ENCODE measurements at places on chromosomes 2 and 18.
A peak's percentile ranks its signal among the peaks of the same experiment; 100 is the strongest.

DNA sequence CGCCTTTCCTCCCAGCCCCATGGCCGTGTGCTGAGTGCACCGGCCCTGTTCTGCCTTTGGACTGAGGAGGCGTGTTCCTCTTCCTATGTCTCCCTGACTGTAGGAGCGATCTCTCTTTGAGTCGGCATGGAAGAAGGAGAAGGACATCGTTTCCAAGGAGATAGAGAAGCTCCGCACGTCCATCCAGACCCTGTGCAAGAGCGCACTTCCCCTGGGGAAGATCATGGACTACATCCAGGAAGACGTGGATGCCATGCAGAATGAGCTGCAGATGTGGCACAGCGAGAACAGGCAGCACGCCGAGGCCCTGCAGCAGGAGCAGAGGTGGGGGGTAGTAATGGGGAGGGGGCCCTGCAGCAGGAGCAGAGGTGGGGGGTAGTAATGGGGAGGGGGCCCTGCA is 29.4 kb upstream of the ASB1 start:
- no peak for DNase-seq

- no peak for DNase-seq
Measured at GRCh38 chr2:171271971-171272436, 111.3 kb upstream of the TLK1 start.

DNA sequence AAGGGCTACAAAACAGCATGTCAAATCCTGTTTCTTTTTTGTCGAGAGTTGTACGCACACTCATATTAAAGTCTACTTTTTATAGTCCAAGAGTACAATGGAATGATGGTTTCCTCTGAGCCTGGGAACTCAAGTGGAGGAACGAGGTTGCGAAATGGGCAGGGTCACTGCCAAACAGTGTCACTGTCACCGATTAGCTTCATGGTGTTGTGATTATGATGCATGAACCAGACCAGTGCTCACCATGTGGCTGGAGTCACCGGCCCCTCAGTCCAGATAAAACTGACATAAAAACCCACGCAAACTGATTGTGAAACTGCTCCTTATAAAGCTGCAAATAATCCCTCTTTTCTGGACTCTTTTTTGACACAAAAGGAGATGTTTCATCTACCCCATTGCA is 122.0 kb downstream of the COPS8 start:
- DNase-seq: no peak

DNA sequence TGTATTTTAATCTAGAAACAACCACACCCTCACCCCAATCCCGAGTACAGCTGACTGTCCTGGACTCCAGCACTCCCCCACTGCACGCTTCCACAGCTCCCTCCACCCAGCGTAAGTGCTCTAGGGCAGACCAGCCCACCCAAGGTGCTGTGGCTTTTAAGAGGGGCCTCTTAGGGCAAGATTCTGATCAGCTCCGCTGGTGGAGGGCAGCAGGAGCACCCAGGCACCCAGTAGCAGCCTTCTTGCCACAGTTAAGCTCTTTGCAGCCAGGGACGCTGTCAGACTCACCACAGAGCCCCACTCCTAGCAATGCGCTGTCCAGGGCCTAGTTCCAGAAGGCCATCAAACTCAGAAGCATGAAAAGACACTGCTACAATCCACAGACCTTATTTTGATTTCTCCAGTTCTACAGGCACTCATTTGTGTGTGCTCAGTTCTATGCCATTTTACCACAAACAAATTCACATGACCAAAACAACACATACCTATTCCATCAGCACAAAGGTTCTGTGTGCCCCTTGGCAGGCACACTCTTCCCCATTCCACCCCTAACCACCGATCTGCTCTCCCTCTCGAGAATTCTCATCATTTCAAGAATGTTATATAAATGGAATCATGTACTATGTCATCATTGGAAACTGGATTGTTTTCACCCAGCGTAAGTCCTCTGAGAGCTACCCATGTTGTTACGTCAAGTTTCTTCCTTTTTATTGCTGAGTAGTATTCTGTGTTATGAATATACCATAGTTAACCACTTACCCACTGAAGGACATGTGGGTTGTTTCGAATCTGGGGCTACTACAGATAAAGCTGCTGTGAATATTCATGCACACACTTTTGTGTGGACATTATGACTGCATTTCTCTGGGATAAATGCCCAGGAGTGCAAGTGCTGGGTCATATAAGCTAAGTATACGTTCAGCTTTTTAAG is 40.4 kb downstream of the PTPN2 start:
- no peak for DNase-seq

GRCh38 chr18:11053293-11053692 is 96.1 kb downstream of the PIEZO2 start:
- no peak for DNase-seq

- DNase-seq: no peak
Measured at GRCh38 chr2:55530539-55531081, 11.1 kb downstream of the CFAP36 start.

DNA sequence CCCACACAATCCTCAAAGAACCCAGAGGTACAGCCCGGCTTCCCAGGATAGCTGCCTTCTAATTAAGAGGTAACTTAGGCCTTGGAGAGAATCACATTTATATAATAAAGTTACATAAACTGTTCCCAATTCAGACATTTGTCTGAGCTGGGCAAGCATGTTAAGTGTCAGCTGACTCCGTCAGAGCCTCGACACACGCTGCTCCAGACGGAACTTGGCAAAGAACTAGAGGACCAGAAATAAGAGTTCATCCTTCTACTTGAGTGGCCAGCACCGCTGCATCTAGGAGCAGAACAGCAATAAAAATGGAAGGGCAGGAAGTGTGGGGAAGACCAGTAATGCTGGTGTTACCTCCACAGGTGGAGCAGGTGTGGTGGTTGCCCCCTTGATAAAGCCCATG is 80.5 kb downstream of the MYO5B start:
- DNase-seq: no peak

- no peak for DNase-seq
Measured at GRCh38 chr2:36271266-36271665, 84.3 kb upstream of the CRIM1 start.

- no peak for DNase-seq
Measured at GRCh38 chr2:20557635-20558034, 93.3 kb downstream of the HS1BP3 start.

GRCh38 chr2:231387904-231388724 is 7.4 kb upstream of the B3GNT7 start:
- no peak for DNase-seq

- no peak for DNase-seq
Measured at GRCh38 chr2:109635426-109636304, 21.5 kb downstream of the SOWAHC start.

GRCh38 chr2:6791682-6792081 is 74.0 kb downstream of the CMPK2 start:
- DNase-seq: no peak

GRCh38 chr2:238789317-238789806 is 58.5 kb upstream of the TWIST2 start:
- DNase-seq: no peak

GRCh38 chr18:73563345-73563744 is 584.3 kb downstream of the FBXO15 start:
- no peak for DNase-seq

- no peak for DNase-seq
Measured at GRCh38 chr18:9130195-9130594, 6.4 kb upstream of the ANKRD12 start.

- DNase-seq: no peak
Measured at GRCh38 chr18:902229-902628, 2.4 kb upstream of the ADCYAP1 start.

- DNase-seq: peak; percentile 79
Measured at GRCh38 chr2:97806738-97807618, 93.6 kb downstream of the ZAP70 start.

GRCh38 chr2:42107249-42108042 is 59.6 kb downstream of the PKDCC start:
- no peak for DNase-seq

DNA sequence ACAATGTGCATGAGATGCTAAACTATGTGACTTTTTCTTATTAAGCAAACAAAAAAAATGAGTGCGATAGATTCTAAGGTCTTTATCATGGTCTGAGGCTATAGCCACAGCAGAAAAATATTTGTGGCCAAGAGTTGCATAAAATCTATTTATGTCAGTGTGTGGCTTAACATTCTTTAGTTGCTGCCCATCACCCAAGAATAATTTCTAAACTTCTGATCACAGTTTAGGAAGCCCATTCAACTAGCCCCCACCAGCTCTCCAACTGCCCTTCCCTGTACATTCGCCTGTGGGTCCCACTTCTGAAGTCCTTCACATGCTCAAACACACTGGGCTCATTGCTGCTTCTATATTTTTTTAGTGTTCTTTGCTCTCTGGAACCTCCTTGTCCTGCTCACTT is 107.1 kb downstream of the CTNNA2 start:
- no peak for DNase-seq

- no peak for DNase-seq
Measured at GRCh38 chr2:143574069-143574468, 444.9 kb downstream of the ARHGAP15 start.

GRCh38 chr2:43033466-43034241 is 192.8 kb downstream of the ZFP36L2 start:
- no peak for DNase-seq

- DNase-seq: no peak
Measured at GRCh38 chr2:51994123-51994763, 962.3 kb upstream of the NRXN1 start.

DNA sequence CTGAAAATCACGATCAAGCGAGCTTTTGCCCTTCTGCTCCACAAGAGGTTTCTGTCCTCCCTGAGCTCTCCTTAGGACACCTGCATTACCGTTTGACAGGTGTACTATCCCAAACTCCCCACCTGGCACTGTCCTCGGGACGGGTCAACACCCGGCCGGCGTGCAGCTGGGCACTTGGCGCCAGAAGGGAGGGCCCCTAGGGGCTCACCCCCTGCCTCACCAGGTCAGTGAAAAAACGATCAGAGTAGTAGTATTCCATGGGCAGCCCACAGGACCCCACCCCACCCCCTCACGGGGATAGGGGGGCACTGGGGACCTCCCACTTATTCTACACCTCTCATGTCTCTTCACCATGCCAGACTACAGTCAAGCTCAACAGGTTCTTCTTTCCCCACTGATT is 117.6 kb upstream of the ANKRD30BL start:
- DNase-seq: no peak

GRCh38 chr18:58021504-58021903 is 22.5 kb upstream of the NEDD4L start:
- no peak for DNase-seq

DNA sequence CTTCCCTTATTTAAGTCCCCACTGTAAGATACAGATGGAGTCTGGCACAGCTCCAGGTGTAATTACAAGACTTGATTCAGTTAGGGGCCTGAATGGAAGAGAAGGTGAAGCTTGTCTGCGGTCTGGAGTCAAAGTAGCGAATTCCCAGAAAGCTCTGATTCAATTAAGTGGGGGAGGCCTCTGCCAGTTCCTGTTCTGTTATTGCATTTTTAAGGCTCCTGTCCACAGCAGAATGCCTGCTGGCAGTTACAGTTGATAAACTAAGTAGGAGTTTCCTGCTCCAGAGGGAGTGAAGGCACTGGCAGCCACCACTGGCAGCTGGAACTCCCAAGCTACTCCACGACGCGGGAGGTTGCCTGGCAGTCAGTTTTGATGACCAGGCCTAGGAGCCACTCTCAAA is 181.1 kb downstream of the SOCS6 start:
- DNase-seq: no peak

GRCh38 chr2:88874063-88874657 is 182.7 kb downstream of the RPIA start:
- DNase-seq: peak; percentile 47

DNA sequence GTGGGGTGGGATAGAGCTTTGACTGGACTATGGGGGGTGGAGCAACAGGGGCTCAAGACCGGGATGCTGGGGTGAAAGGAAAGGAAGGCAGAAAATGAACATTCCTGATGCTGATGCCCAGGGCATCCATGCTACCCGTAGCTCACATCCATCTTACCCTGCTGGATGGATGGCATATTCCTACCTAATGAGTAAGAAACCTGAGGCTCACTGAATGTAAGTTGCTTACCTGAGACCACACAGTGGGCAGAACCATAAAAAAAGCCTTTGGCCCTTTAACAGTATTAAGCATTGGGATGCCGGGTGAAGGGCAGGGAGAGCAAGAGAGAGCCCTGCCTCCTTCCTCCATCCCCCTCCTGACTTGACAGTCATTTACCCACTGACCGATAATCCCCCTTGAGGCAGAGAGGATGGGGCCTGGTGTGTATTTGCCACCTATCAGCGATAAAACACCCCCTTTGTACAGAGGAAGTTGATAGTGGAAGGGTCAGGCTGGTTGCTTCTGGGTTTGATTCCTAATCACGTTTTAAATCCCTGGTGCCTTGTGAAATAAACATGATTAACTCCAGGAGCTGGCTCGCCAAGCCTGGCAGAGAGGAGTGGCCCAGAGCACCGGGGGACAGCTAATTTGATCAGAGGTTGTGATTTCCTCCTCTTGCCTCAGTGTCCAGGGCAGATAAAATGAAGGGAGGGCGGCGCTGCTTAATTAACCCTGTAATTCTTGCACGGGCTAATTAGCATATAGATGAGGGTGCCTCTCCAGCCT is 105.9 kb upstream of the HS6ST1 start:
- DNase-seq: no peak

DNA sequence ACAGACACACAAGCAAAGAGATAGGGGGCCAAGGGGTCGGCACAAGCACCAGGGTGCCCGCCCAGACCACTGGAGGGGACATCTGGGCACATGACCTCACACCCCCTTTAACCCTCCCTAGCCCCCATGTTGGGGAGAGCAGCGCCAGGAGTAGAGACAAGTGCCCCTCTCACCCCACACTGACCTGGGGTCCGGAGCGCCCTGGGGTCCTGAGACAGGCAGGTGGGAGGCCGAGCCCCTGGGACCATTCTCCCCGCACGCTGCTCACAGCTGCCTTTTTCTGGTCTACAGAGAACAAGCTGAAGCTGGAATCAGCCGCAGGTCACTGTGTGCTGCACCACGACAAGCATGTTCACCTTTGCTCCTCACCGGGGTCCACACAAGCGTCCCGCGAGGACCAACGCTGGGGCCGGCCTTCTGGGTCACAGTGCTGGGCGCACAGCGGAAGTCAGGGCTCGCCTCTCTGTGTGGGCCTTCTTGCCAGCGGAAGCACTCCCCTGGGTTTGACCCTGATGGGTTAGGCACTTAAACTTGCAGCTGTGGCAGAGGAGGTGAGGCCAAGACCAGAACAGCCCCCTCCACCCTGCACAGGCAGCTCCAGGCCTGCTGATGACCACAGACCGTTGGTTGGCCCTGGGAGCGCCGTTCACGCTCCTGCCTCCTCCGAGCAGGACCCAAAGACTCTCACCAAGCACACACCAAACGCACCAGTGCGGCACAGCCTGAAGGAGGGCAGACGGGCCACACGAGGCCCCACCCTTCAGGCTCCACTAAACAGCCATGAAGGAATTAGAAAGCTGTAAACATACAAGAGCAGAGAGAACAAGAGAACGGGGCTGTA is 275.3 kb downstream of the EIPR1 start:
- DNase-seq: no peak

DNA sequence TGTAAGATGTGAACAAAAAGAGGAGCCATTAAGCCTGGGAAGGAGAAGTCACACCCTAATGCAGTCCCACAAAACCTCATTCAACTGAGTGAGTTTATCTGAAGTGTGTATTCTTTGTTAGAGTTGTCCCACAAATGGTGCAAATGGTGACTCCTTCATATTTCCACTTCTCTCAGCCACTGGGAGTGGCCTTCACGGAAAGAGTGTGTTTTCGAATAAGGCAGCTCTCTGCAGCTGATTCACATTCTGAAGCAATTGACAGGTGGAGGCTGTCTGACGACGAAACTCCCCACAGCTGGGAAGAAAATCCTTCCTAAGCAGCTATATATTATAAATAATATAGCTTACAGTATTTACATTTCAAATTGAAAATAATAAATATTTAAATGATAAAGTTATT is 318.8 kb upstream of the TMEFF2 start:
- no peak for DNase-seq

- DNase-seq: no peak
Measured at GRCh38 chr2:157789256-157789655, 86.9 kb downstream of the ACVR1 start.

GRCh38 chr2:5696404-5696944 is 4.3 kb downstream of the SOX11 start:
- DNase-seq: no peak

Measured in HEK293T (cell line).